ENCODE measurements at places on chromosomes 12 and 14.

DNA sequence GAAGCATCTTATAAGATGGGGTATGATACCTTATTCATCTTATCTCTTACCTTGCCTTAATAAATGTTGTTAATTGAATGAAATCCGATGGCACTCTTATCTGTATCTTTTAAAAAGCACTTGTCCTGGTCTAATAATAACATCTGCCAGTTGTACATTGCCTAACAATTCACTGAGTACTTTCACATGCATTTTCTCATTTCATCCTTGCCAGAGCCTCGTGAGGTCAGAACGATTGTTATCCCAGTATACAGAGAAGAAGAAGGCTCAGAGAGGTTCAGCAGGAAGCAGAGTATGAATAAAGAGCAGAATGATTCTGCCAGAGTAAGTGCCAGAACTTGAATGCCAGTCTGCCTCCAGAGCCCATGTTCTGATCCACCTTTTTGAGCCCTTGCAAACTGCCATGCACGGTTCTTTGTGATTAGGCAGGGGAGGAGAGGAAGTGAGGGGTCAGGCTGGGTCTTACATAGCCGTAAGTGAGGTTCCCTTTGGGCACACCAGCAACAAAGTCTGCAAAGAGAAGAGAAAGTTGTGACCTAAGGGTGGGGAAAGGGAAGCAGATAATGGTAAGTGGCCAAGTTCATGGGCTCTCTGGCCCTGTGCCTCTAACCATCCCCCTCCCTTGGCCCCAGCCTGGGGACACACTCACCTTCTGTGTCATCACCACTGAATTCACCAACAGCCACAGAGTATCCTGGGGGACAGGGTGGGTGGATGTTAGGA, 11.7 kb downstream of the ITGA5 start:
- DNase-seq: no peak

DNA sequence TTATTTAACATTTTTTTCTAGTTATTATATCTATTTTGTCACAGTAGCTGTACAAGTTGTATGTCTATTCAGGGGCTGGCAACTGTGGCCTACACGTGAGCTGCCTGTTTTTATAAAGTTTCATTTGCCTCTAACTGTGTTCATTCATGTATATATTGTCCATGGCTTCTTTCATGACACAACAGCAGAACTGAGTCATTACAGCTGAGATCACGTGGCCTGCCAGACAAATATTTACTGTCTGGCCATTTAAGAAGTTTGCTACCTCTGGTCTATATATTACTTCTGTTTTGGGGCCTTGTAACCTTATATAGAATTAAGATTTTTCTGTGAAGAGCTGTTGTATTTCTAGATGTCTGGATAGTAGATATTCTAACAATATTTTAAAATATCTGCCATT, 37.9 kb downstream of the KIAA0586 start:
- DNase-seq: no peak

DNA sequence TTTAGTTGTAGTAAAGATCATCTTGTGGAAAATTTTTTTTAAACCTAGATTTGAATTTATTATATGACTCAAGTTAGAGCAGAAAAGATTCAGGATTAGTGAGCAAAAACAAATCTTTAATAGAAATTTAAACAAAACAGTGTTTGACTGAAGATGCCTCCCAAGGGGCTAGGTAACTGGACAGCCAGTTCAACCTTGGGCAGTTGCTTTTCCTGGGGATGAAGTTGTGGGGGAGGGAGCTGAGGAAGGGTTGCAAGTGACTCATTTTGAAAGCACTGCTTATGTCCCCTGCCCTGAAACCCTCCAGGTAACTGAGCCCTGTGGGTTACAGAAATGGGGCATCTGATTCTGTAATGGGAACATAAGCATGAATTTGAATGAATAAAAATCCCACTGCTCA, 13.1 kb downstream of the CFAP54 start:
- DNase-seq: peak; percentile 15

DNA sequence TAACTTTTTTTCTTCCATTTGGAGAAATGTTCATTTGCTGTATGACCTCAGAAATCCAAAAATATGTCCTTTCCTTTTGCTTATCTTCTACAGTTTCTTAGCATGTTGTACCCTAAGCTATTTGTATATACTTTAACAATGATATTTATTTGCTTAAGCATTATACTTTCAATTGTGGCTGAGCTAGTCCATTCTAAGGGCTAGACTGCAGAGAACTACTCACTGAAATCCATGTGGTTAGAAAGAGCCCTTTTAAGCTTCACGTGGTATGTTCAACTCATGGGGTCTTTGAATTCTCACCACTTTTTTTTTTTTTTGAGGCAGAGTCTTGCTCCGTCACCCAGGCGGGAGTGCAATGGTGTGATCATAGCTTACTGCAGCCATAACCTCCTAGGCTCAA, 122.5 kb downstream of the HMGA2 start:
- DNase-seq: no peak

DNA sequence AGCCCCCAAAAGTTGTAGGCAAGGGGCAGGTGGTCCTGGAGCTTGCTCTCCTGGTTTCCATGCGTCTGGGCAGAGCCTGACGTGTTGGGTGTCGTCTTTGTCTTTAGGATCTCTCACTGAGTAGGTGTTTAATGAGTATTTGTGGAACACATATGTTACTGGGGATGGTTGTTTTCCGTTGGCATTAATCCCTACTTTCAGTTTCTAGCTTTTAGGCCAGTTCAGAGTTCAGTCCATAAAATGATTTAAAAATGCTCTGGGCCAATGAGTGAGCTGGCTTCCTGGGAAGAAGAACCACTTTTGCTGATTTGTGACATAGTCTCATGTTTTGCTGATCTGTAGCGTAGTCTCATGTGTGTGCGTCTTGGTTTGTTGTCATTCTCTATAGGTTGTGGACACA, 10.9 kb downstream of the AACS start:
- no peak for DNase-seq

- DNase-seq: no peak
Measured at GRCh38 chr14:57085801-57086200, 182.9 kb downstream of the EXOC5 start.

DNA sequence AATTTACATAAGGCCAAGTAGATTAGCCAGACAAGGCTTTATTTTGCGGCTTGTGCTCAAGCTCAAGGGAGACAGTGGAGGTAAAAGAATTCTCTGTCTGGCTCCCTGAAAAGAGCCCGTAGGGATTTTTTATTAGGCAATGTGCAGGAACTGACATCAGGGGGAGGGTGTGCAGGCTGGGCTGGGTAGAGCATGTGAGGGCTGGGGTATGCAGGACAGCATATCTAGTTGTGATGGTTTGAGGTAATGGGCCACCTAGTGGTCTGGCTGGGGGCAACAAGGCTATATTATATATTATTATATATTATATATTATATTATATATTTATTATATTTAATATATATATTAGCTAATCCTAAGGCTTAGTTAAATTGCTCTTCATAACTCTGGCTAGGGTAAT, 102.1 kb downstream of the TMEM117 start:
- DNase-seq: no peak

- DNase-seq: peak; percentile 58
Measured at GRCh38 chr12:6570264-6570887, 2.3 kb upstream of the NOP2 start.

DNA sequence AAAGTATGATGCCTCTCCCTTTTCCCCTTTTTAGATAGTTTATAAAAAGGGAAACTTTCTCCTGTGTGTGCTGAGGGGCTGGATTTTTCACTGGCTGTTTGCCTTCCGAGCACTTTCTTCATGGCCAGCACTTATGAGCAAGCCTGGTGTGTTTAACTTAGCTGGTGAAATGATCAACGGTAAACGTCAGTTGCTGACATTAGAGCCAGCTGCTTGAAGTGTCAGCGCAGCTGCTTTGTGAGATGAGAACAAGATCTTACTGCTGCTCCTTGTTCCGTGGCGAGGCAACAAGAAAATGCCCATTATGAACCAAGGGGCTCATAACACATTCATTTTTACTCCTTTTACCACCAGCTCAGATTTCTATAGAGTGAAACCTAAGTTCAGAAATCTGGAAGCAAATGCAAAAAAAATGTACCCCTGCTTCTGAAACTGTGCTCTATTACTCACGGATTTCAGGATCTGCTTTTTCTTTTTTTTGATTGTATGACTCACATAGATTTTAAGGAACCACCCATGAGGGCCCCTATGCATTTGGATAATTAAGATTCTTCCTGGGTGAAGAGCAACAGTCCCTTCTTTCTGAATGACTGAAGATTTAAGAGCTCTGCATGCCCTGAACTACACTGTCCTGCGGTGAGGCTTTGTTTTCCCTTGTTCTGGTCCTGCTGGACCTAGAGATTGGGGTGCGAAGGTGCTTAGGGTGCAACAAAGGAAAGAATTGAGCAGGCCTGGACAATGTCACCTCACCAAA, 74.3 kb upstream of the CPM start:
- DNase-seq: no peak

- no peak for DNase-seq
Measured at GRCh38 chr12:130249376-130249775, 87.1 kb downstream of the FZD10 start.

DNA sequence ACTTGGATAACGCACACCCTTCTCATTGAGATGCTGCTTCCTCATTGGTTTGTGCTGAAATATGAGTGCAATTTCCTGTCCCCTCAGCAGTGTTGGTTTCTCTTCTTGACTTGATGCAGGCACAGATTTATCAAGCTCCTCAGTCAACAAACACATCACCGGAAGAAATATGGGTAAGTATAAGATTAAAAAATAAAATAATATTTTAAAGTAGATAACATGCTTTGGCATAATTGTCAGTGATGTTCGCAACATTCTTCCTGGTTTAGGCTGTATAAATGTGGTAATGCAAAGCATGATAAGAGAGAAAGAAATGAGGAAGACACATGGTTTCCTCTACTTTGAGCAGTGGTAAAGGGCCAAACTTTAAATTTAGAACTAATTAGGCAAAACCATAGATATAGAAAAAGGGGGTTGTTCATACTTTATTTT, at the start of gene GPR65:
Gene GPR65 (plus strand): TSS at position 86 of the 432 bp plus-strand sequence. CDS start 5,713 bp downstream, outside the sequence.
- no peak for DNase-seq

GRCh38 chr14:91731986-91732385, at the start of gene CATSPERB:
Gene CATSPERB (minus strand): TSS chr14:91732086. CDS start chr14:91729479, 2,607 bp downstream.
- no peak for DNase-seq

GRCh38 chr12:67457136-67457535, 188.0 kb downstream of the CAND1 start:
- no peak for DNase-seq

DNA sequence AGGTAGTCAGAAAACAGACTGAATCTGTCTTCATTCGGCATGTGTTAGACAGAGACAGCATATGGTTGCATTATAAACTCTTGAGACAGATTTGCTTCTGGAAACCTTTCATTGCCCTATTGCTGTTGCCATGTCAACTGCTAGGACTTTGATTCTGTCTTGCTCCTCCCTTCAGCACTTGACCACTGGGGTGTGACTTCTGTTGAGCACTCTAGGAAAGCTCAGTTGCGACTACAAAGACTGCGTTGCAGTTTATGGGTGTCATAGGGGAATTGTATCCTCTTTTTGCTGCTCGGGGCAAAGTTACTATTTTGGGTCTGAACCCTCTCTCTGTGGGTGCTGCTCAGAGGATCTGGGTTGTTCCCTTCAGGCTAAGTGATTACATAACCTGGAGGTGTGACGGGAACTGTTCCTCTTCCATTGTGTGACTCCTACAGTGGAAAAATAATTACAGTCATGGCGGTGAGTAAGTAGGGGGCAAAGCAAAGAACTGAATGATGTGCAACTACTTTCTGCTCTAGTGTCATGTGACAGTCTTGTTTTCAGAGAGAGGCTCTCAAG, 44.3 kb upstream of the TRIM9 start:
- no peak for DNase-seq

Data from activated CD4-positive, alpha-beta T cell treated with anti-CD3 and anti-CD28 coated beads, Interleukin-2, amount 50 U/mL, for 48 hours (primary cell).